AML-193 (cell line): ENCODE measurements at places on chromosomes 1 and 21.

GRCh38 chr1:178645808-178646200 is 79.2 kb upstream of the RALGPS2 start:
- no peak for DNase-seq

- DNase-seq, result peak; percentile 85
These were observed 48.1 kb downstream of the CDC14A start for GRCh38 chr1:100400404-100400803.

GRCh38 chr1:175192111-175192629 is 406 bp downstream of the KIAA0040 start:
- DNase-seq, result no peak

- DNase-seq, result no peak
These were observed 44.6 kb upstream of the MPZL1 start for GRCh38 chr1:167676916-167677848.

GRCh38 chr1:159250638-159251216 is 46.1 kb downstream of the ACKR1 start:
- no peak for DNase-seq

GRCh38 chr21:25568246-25568645 is 39.0 kb downstream of the MRPL39 start:
- DNase-seq, result no peak

DNA sequence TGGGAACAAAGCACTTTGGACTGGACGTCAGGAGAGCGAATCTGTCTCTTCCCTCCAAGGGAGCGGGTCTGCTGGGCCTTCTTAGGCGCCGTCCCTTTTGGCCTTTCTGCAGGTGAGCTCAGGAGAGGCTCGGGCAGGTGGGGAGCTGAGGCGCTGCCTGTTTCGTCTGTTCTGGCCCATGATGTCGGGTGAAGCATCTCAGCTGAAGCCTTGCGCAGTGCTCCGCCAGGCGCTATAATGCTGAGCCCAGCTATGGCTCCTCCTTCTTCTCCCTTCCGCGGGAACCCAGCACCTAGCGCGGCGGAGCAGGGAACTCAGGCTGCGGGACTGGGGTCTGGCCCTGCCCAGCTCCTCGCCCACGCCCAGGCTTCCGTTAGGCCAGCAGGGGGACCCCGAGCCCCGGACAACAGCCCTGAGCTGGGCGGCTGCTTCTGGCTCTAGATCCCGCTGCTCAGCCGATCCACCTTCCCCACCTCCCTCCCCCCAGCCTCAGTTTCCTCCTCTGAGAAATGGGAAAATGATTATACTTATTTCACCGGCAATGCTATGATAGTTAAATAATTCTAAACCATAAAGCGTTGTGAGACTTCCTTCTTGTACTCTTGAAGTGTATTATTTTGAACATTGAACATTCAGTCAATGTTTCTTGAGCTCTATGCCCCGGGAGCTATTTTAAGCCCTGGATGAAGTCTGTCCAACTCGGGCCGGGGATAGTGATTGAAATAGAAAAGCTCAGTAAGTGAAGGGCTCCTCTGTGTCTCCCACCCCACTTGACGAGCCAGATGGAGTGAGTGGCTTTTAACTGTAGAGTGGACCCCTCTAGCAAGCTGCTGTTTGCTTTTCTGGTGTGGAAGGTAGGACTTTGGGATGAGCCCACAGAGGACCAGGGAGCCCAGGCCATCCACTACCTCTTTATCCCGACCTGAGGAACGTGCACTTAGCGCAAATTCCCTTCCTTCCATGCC is 9.6 kb upstream of the ADORA1 start:
- DNase-seq, result peak; percentile 10

DNA sequence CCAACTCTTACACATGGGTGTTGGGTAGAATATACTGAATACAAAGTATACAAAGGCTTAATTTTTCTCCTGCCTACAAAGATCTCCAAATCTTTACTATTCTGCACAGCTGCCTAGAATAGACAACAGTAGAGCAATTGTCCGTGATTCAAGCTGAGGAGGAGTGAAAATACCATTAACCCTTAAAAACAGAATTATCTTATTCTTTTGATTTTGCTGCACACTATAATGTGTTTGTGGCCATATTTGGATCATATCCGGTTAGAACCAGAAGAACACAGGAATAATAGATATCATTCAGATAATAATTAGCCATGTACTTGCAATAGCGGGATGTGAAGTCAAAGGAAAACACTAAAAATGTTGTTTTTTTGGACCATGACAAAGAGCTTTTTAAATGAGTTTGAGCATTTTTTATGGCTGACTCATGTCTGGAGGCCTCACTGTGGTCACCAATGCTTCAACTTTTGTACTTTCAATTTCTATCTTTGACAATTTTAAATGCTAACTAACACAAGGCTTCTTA is 197.6 kb upstream of the FOXD3 start:
- DNase-seq, result no peak

- DNase-seq, result no peak
These were observed 10.3 kb downstream of the TMEM9 start for GRCh38 chr1:201143726-201144635.

DNA sequence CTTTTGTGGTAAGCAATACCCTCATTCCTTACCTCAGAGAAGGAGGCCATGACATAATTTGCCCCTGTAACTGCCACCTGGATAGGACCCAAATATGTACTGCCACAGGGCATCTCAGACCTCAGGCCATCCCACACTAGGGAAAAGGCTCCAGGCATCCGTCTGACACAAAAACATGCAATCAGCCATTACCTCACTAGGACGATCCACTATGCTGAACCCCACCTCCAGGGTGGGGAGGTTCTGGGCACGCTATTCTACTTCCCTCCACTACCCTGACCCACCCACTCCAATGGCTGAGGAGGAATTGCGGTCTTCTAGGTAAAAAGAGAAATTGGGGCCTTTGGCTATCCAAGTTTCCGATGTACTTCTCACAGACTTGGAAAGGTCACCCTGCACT is 53.6 kb downstream of the ERI3 start:
- DNase-seq, result no peak

GRCh38 chr1:225870911-225871310 is 11.3 kb downstream of the TMEM63A start:
- DNase-seq, result no peak

DNA sequence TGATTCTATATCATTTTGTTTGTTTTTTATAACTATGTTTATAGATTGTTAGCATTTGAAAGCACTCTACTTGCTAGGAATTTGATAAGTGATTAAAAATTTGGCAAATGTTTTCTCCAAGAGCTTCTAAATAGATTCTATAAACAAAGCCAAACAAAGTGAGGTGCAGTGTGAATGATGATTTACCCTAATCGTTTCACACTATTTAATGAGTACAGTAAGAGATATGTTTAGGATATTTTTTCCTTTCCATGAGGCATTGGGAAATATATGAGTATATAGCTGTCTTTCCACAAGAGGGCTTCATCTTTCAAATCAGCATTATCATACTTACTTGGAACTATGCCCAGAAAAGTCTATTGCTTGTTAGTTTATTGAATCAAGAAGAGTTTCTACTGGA is 277.0 kb upstream of the BRINP3 start:
- peak; percentile 25 for DNase-seq

- DNase-seq, result no peak
These were observed 38.3 kb upstream of the GJA5 start for GRCh38 chr1:147798731-147799130.
